Neural progenitor cell (in vitro differentiated cells): ENCODE measurements at places on chromosomes 7 and 10. TPM values are rescaled to one million over a fixed set of nuclear protein-coding genes. Genes with fewer than 3 reads are reported as not detected.

FGFR2 gene
- 76.3 and 99.1 TPM in 2 replicates for total RNA-seq

PNLIPRP2 gene
- total RNA-seq = 0.74 and 1.6 TPM in 2 replicates

LSM8 gene
- 75.8 and 84.7 TPM in 2 replicates for total RNA-seq

PAX2 gene
- total RNA-seq = 0.06 and 0.34 TPM in 2 replicates

LIPN gene
- not detected in 2 replicates for total RNA-seq

H2BK1 gene
- total RNA-seq = not detected in 2 replicates

SPDYE6 gene
- not detected in 2 replicates for total RNA-seq

GRID2IP gene
- total RNA-seq = 0.31 TPM in 1 of 2 replicates, not detected in the other

DENND11 gene
- total RNA-seq = 19.7 and 23.5 TPM in 2 replicates

GPR15LG gene
- not detected in 2 replicates for total RNA-seq

KIFBP gene
- total RNA-seq = 27.3 and 44.9 TPM in 2 replicates

CCDC172 gene
- total RNA-seq = not detected in 2 replicates

MBL2 gene
- not detected in 2 replicates for total RNA-seq

KCNH2 gene
- total RNA-seq = 2.6 and 11.1 TPM in 2 replicates

ASL gene
- total RNA-seq = 14.2 and 31.9 TPM in 2 replicates

ANKRD61 gene
- total RNA-seq = 0.46 TPM in 1 of 2 replicates, not detected in the other

ACTR3C gene
- not detected in 2 replicates for total RNA-seq
